ENCODE measurements at places on chromosomes 3 and 15. TPM values are rescaled to one million over a fixed set of nuclear protein-coding genes. Genes with fewer than 3 reads are reported as not detected.

FAM81A gene
- total RNA-seq = 0.97 TPM

GRCh38 chr3:181757694-181758306 lies 46.1 kb downstream of the SOX2 start:
- DNase-seq = no peak

ARHGEF26 gene
- 16.4 TPM for total RNA-seq

GRCh38 chr3:178823150-178823549 lies 248.5 kb downstream of the ZMAT3 start:
- DNase-seq = no peak

- no peak for DNase-seq
Measured at GRCh38 chr3:16647668-16648067, 42.4 kb upstream of the DAZL start.

DNA sequence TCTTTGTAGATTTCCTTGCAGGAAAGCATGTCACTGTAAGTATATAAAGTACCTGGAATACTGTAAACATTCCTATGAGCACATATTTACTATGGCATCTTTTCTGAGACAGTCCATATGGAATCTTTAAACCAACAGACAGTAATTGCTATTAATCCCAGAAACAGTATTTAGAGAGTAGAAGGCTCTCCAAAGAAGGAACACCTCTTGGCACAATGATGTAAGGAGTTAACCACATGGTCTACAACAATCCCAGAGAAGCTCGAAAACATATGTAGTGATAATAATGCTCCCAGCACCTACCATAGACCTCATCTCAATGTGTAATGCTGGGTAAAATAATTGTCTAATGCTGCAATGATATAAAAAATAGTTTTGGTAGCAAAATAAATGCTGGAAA lies 95.8 kb upstream of the IL12A start:
- no peak for DNase-seq

CD96 gene
- total RNA-seq = 4.8 TPM

TBC1D2B gene
- total RNA-seq = 49.0 TPM

SRGAP3 gene
- 2.0 TPM for total RNA-seq

- DNase-seq = no peak
Measured at GRCh38 chr3:30693470-30694120, 87.2 kb downstream of the TGFBR2 start.

DNA sequence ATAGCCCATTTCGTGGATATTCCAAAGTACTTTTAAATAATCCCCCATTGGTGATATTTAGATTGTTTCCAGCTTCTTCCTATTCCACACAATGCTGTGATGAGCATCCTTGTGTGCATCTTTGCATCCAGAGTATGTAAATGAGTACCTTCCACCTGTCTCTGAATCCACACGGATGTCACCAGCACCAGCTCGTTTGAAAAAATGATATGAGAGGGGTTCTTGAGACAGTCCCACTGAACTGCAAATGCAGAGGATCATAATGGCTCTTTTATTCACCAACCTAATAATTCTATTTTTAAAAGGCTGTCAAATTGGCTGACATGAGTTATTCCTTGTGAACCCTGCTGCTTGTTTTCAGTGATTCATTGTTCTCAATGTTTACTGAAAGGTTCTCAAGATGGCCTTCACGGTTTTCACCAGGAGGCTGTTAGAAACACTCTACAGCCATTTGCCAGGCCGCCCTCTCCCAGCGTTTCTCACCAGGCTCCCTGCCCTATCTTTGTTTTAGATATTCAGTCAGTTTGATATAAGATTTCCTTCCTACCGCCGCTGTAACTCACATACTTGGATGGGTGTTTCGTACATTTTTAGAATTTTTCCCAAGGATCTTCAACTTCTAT lies 96.7 kb upstream of the PTPRG start:
- DNase-seq = no peak

DNAJB8 gene
- total RNA-seq = not detected

DNA sequence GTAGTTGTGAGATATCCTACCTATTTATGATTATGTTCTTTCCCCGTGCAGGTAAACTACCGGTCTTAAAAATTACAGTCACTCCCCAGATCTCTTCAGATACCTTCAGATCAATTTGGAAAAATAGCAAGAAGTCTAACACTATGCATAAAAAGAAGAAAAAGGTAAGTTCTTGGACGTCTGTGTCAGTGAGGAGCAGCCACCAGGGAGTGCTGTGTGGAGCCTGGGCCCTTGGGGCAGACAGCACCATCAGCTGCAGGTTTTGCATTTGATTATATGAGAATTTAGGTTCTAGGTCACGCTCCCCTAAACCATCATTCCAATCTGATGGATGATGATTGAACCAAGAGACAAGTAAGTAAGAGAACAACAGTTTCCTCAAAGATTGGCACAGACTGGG lies 8.9 kb upstream of the RNF7 start:
- DNase-seq = no peak

CNTN3 gene
- 3.4 TPM for total RNA-seq

GP9 gene
- not detected for total RNA-seq

DNA sequence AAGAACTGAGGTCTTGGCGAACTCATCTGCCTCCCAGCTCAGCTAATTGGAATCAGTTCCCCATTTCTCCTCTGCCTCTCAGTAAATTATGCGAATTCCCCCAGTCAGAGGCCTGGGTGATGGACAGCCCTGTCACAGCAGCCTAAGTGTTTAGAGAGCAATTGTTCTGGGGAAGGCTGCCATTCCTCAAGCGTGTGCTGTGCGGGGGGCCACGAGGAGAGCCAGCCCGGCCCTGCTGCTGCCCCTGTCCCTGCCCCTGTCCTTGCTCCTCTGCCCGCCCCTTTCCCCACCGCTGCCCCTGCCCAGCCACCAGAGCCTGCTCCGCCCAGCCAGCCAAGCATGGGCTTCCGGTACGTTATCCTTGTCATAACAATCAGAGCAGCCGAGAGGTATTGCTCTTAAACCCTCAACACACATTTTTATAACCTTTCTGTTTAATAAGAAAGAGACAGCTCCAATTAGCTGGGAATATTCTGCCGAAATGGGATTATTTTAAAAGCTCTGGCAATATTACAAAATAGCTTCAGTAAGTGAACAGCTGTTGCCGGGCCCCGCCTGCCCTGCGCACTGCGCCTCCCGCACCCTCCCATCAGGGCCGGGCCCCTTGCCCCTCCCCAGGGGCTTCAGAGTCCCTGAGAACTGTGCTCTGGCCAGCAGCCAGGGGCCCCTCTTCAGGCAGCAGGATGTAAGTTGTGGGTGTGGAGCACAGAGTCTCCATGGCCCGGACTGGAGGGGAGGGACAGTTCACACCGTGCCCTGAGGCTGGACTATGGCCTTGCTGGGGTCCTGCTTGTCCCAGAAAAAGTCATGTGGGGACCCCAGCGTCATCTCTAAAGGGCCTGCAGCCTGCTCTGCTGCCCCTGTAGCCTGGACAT lies 12.4 kb upstream of the CACNA2D2 start:
- DNase-seq = peak; percentile 84

Data from aorta (tissue), 5 donors.